Activated CD8-positive, alpha-beta memory T cell treated with anti-CD3 and anti-CD28 coated beads for 4 hours (primary cell): ENCODE measurements at places on chromosomes 12 and 14.

- no peak for DNase-seq
Measured at GRCh38 chr12:120429368-120429767, 8.5 kb upstream of the COX6A1 start.

- no peak for DNase-seq
Measured at GRCh38 chr12:93243689-93244513, 133.8 kb upstream of the NUDT4 start.

- no peak for DNase-seq
Measured at GRCh38 chr12:77025782-77026314, 39.5 kb downstream of the E2F7 start.

DNA sequence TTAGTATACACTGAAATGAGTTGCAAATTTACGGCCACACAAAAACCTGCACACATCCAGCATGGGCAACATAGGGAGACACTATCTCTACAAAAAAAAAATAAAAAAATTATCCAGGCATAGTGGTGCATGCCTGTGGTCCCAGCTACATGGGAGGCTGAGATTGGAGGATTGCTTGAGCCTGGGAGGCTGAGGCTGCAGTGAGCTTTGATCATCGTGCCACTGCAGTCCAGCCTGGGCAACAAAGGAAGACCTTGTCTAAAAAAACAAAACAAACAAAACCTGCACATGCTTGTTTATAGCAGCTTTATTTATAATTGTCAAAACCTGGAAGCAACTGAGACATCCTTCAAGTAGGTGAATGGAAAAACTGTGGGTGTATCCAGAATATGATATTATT is 4.9 kb upstream of the TOMM20L start:
- no peak for DNase-seq

DNA sequence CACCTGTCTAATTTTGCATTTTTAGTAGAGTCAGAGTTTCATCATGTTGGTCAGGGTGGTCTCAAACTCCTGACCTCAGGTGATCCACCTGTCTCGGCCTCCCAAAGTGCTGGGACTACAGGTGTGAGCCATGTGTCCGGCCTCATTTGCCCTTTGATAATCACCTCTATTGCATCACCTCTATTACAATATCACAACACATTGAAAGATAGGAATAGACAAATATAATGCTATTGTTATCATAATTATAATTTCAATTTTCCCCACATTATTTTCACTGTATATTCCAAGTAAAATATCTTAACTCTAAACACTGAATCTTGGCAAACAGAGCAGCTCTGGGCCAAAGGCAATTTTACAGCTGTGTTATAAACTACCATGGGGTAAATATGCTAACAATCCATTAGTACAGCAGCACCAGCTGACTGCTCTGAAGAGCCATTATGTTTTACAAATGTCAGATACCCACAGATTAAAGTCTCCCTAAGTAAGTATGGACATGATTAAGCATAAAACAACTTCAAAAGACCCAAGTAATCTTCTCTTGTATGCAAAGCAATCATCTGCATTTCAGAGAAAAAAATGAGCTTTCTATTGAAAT is 173.2 kb downstream of the MED13L start:
- no peak for DNase-seq

DNA sequence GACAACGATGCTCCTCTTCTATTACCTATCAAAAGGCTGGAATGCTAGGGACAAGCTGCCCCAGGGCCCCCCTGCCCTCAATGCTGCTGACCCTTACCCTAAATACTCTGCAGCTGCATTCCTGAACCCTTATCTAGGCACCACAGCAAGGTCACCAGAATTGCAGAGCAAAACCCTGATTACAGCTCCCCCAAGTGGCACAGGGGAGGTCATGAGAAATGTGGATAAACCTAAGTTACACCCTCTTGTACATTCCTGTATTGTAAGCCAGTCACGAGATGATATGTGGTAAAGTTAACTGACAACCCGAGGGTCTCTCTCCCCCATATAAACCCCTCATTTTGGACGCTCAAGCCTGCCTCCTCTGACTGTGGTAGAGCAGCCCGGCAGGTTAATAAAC is 411.8 kb upstream of the STXBP6 start:
- DNase-seq: no peak

- no peak for DNase-seq
Measured at GRCh38 chr12:77500089-77500488, 330.6 kb upstream of the NAV3 start.

GRCh38 chr14:102878970-102879460 is 43.4 kb upstream of the AMN start:
- DNase-seq: no peak

- no peak for DNase-seq
Measured at GRCh38 chr12:116319233-116319897, 41.9 kb upstream of the MED13L start.

- no peak for DNase-seq
Measured at GRCh38 chr14:37140176-37140575, 32.2 kb downstream of the SLC25A21 start.

DNA sequence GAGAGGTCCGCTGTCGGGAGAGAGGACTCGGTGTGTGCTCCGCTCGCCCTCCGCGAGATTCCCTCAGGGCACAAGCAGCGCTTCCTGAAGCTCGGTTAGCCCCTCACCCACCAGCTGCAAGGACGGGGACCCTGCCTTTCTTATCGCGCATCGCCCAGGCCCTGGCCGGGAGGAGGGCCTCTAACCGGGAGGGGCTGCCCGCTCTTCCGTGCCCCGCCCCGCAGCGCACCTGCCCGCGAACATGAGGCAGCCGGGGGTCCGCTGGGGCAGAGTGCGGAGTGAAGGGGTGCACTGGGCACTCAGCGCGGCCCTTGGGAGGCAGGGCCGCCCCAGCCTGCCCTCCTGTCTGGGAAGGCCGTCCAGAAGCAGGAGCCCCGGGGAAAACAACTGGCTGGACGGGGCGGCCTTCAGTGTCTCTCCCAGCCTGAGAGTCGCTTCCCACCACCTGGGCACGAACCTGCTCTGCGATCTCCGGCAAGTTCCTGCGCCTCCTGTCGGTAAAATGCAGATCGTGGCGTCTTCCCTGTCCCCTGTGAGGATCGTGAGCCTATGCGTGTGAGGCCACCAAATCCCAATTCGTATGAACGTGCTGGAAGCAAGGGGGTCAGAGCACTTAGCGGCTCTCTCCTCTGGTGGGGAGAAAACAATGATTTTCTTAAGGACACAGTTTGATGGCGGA is 28.0 kb upstream of the ADIPOR2 start:
- DNase-seq: no peak

- no peak for DNase-seq
Measured at GRCh38 chr12:105334582-105334981, 4.1 kb downstream of the C12orf75 start.

DNA sequence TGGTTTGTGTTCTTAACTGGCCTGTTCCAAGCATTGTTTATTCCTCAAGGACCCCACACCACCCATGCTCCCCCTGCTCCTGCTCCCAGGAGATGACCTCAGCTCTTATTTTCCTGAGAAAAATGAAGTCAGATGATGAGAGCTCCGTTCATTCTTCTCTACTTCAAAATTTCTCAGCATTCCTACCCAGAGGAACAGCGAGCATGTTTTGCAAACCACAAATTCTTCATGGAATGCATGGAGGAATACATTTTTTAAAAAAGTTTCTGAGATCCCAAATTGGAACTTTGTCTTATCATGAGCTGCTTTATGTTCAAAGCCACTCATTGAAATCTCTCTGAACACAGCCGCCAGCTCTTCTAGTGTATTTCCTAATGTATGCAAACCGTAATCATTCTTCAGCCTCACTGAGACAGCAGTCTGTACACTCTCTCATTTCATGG is 44.9 kb downstream of the SYNE2 start:
- no peak for DNase-seq

DNA sequence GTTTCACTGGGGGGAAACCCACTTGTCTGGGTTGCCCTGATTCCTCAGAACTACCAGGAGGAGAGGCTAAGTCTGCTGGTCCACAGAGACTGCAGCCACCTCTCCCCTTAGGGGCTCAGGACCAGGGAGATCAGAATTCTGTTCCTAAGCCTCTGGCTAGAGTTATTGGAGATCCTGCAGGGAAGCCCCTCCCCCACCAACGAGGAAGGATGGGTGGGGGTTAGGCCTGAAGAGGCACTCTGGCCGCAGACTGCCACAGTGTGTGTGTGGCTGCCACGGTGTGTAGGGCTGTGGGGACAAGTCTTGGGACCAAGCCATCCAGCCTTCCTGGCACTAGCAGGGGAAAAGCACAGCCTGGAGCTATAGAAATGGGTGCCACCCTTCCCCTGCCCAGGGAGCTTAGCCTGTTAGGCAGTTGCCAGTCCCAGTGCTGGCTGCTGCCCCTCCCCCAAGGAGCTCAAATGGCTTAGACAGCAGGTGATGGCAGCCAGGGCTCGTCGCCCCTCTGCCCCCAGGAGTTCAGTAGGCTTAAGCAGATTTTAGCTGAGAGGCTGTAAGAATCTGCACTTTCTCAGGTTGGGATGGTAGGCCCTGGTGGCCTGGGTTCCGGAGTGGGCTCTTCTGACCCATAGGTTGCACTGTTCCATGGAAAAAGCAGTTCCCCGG is 107.7 kb downstream of the ERGIC2 start:
- no peak for DNase-seq

DNA sequence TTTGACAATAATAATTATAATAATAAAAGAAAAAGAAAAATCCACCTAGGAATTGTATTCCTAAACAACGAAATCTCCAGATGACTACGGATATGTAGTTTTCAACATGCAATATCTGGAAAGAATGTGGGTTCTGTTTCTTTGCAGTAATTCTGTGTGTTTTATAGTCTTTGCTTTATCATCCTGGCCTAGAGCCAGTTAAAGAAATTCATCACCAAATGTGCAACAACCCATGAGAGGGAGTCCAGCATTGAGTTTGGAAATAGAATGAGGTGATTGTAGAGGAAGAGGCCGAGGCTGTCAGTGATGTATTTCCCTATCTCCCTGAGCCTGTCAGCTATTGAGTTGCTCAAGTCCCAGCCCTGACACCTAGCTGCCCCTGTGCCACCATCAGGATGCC is 200.5 kb upstream of the DCN start:
- DNase-seq: no peak

GRCh38 chr12:45464699-45465098 is 248.8 kb downstream of the ANO6 start:
- DNase-seq: no peak

DNA sequence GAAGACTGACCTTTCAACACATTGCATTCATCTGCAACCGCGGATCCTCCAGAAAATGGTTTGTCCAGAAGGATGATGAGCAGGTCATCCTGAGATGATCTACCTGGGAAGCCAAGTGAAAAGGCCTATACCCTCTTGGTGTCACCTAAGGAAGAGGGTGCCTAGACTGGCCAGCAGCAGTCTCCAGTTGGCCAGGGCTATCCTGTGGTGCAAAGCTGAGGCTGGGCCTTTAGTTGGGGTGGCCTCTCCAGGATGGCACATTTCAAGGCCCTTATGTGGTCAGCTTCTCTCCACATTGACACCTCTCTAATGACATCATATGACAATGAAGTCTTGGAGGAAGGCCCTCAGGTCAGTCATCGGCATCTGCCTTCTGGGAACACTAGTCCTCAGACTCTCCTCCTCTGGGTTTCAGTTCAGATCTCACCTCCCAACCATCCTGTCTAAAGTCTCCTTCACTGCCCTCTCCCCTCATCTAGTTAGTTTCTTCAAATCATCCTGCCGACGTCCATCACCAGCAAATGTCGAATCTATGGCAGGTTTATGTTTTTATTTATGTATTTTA is 3.3 kb upstream of the SLC22A17 start:
- DNase-seq: no peak

GRCh38 chr12:46445093-46445492 is 72.5 kb upstream of the SLC38A2 start:
- DNase-seq: no peak

DNA sequence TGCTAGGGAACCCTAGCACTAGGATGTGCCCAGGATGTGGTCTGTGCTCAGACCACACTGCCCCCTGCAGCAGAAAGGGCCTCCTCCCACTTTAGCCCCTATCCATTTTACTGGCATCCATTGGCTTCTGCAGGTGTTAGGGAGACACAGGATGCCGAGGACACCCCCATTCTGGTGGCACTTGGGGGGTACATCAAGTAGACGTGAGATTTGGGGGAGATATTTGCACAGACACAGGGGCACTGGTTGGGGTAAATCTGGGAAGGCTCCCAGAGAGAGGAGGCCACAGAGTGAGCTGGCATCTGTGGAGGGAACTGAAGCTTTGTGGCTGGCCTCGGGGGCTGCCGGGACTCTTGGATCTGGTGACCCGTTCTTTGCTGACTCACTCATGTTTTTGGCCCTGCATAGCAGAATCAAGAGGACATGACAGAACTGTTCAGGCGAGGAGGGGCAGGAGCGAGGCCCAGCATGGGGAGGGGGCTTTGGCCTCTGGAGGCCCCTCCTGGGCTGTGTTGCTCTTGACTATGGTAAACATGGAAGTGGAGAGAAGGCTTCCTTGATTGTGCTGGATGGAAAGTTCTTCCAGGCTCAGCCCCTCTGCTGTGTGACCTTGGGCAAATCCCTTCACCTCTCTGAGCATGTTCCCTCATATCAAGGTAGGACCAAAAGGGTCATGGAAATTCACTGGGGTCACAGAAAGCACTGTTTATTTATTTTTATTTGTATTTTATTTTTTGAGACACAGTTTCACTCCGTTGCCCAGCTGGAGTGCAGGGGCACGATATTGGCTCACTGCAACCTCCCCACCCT is 1.8 kb downstream of the PLBD2 start:
- no peak for DNase-seq

DNA sequence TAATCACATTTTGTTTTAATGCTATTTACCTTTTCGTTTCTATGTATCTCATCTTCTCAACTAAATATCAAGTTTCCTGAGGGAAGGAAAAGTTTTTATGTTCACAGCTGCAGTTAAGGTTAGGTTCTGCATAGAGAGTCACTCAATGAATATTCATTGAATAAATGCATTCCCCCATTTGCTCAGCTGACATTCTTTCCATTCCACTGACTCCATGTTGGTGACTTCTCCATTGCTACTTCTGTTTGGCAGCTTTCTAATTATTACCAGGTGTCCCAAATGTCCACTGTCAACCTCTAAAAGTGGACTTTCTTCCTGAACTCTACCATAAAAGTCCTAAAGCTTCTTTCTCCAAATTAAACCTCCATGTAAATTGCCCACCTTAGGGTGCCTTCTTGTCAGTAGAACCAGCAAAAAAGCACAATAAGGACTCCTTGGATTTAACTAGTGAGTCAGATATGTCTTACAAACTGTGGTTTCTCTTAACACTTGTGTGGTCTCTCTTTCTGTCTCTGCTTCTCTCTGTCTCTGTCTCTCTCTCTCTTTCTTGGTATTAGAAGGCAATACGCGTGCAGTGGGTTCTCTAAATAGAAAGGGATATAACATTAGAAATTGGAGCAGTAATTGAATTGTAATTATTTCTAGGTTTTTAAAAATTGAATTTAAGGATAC is 85.9 kb downstream of the TMEM117 start:
- no peak for DNase-seq

GRCh38 chr14:53389202-53389601 is 236.1 kb upstream of the DDHD1 start:
- DNase-seq: no peak

DNA sequence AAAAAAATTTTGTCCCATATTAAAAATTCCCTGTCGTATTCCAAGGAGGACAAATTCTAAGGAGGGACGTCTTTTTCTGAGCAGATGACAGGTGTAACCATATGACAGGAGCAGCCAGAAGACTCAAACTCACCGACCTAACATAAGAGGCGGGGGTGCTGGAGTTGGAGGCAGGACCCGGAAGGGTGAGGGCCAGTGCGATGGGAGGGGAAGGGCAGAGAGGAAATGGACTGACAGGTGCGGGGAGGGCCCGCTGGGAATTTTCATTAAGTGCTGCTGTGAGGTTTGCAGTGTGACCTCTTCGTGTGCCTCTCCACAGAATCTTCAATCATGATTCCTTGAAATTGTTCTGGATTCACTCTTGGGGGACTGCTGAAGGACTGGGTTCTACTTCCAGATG is 189.4 kb downstream of the NTF3 start:
- no peak for DNase-seq

- DNase-seq: no peak
Measured at GRCh38 chr12:26471560-26471959, 276.2 kb downstream of the SSPN start.
